Stimulated activated CD8-positive, alpha-beta memory T cell treated with anti-CD3 and anti-CD28 coated beads, Interleukin-4, amount 100 ng/mL, for 1 hour (primary cell): ENCODE measurements at places on chromosomes 6 and 20.

- DNase-seq = no peak
Observed at GRCh38 chr6:8934318-8934717, 499.0 kb upstream of the SLC35B3 start.

GRCh38 chr6:33667072-33667471, 44.4 kb downstream of the UQCC2 start:
- no peak for DNase-seq

- DNase-seq = no peak
Observed at GRCh38 chr6:29809249-29809648, 18.4 kb upstream of the HLA-G start.

GRCh38 chr20:5393218-5393870, 76.6 kb upstream of the PROKR2 start:
- DNase-seq = no peak

DNA sequence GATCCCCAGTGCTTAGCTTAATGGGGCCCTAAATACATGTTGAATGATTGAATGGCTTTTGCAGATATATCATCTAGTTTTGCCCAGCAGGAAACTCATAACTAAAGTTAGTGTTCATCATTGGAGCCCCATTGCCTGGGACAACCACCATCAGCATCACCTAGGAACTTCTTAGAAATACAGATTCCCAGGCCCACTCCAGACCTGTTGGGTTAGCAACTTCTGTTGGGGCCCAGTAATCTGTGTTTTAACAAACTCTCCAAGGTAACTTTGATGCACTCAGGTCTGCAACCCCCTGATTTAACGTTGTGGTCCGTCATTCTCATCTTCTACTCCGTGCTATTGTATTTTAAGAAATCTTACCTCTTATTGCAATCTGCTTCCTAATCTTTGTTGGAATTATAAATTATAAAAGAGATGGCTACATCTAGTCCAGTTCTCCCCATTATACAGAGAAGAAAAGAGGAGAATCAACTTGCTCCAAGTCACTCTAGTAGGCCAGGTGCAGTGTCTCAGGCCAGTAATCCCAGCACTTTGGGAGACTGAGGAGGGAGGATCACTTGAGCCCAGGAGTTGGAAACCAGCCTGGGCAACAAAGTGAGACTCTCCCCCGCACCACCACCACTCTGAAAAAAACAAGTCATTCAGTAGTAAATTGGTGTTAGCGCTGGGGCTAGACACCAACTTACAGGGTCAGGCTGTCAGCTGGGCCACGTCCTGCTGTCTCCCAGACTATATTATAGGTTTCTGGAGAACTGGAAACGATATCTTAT, 13.7 kb downstream of the FOXP4 start:
- DNase-seq = no peak

DNA sequence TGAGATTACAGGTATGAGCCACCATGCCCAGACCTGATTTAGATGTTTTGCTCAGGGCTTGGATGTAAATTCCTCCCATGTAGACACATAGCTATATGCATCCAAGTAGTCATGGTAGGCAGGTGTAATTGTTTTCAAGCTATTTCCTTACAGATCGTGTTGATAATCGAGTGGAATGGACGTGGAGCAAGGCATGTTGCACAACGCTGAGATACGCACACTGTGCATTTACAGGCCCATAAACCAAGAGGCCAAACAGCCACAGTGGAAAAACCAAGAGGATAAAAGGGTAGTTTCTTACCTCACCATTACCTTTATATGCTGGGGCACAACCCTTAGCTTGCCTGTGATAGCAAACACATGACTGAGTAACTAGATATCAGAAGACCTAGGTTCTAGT, 51.0 kb upstream of the ADGRF1 start:
- DNase-seq = no peak

GRCh38 chr6:3939964-3940363, 90.8 kb downstream of the FAM50B start:
- DNase-seq = no peak

DNA sequence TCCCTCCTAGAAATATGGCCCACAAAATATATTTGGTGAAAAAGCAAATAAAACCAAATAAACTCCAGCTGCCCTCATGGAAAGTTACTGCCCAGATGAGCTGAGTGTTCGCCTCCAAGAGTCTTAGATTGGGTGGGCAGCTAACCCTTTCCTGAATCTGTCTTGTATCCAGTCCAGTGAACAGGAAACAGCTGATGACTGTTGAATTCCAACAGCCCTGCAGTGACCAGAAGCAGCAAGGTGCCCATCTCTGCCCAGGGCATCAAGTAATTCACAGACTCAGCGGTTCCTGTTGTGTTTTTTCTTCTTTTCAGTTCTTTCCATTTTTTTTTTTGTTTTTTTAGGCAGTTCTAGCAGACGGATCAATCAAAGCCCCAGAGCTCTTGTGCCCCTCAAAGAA, 199.2 kb downstream of the UBE3D start:
- DNase-seq = no peak

DNA sequence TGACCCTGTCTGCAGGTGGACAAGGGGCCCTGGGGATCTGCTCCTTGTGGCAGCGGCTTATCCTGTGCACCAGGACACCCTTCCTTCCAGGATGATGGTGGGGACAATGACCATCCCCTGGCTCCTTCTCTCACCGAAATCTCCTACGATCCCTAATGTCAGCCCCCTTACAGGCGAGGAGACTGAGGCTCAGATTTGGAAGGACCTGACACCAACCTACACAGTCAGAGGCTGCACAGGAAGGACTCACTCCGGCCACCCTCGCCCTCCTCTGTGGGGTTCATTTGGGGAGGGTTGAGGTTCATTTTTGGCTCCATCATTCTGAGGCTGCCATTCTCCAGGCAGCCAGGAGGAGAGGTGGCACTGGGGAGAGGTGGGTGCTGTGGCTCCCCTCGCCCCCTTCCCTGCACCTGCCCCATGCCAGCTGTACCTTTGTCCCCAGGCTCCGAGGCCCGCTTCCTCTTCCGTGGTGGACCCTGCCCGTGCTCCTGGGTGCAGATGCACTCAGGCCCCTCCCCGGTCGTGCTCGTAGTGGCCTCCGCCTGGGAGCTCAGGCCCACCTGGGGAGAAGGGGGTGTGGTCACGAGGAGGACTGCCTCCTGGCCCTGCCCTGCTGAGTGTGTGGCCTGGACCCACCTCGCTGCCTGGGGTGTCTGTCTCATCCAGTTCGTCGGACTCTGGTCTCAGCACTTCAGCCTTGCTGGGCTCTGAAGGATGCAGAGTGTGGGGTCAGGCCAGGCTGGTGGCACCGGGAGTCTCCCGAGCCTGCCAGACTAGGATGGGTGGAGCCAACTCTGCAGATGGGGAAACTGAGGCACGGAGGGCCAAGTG, 5.3 kb upstream of the CABLES2 start:
- DNase-seq = no peak

DNA sequence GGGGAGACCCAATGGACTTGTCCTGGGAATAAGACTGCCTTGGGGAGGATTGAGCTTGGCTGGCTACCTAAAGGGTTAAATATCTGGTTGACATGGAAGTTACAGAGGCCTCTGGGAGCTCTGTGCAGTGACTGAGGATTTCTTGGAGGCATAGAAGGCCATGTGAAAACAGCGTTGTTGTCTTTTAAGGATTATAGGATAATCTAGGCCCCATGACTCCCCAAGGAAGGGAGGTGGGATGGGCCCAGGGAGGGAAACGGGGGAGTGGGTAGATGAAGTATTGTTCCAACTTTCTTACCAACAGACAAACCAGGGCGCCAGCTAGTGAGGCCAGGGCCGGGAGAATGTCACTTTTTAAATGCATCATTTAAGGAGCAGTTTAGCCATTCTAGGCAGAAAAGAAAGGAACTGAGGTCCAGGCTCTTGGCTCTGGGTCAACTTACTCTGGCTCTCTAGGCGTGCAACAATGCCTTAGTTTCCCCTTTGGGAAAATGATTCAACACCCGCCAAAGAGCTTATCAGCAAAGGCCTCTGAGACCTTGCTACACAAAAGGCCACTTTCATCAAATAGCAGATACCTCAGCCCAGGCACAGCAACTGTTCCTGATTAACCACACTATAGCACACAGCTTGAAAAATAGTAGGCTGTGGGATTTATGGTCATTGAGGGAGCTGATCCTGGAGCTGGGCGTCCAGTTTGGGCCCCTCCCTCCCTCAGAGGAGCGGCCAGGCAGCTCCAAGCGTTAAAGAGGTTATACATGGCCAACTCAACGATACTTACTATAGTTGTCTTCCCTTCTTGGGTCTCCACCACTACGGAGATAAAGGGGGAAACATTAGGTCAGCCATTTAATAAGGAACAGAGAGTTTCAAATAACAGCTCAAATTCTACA, 7.0 kb downstream of the MRPS18A start:
- no peak for DNase-seq

DNA sequence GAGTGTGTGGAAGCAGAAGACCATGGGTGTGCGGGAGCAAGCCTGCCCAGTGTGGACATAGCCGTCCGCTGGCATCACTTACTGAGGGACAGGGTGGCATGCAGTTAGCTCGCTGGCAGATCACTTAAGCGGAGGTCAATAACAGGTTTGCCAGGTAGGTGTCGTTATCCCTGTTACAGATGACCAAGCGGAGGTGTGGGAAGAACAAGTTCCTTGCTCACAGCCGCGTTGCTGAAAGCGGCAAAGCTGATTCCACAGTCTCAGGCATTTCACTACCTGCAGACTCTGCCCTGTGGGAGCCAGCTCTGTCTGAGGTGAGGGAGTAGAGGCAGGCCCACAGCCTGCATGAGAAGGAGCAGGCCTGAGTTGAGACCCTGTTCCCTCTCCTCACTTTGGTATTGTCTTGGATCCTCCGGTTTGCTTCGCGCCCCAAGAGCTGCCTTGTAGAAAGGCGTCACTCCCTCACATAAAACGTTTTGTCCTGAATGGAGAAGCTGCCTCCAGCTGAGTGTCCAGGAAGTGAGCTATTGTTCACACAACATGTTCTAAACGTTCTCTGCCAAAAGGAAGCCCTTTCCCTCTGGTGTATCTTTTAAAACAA, 96.9 kb downstream of the TCP11 start:
- DNase-seq = no peak

DNA sequence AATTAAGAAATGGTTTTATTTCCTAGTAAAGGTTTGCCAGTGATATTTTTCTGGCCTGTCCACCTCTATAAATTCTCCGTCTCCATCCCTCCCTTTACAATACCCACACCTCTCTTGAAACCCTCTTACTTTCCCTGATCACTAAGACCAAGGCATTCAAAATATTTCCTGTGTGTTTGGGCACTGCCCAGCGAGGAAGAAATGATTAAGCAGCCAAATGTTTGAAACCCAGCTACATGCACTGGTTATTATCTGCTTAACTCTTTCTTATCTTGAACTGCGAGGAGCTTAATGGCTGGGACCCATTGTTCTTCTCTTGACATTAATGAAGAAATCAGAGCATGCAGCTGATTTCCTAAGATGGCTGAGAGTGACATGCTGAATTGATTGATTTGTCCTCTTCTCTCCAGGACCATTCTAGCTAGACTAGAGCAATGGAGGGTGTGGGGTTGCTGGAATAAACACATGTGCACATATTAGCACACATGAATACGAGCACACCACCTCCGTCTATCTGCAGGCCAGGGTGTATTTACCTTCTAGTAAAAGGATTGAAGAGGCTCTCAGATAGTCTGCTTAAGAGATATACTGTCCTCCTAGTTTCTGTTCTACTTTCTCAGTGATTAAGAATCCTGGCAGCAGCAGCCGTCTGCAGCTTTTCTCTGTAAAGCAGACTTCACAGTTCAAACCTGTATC, 46.1 kb upstream of the PRDM1 start:
- no peak for DNase-seq

DNA sequence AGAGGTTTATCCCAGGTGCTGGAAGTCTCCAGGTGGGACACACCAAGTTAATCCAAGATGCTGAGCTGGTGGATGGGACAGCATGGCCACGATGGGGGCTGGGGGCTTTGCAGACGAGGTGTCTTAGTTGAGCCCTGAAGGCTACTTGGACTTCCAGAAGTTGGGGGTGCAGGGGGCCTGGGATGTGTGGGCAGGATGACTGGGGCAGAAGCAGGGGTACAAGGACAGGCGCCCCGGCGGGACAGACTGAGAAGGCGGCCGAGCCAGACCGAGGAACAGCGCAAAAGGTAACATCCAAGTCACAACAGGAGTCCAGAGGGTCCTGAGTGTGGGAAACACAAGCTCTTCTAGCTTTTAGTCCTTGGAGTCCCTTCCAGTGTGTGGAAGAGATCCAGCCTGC, 23.8 kb downstream of the RAMACL start:
- DNase-seq = no peak

DNA sequence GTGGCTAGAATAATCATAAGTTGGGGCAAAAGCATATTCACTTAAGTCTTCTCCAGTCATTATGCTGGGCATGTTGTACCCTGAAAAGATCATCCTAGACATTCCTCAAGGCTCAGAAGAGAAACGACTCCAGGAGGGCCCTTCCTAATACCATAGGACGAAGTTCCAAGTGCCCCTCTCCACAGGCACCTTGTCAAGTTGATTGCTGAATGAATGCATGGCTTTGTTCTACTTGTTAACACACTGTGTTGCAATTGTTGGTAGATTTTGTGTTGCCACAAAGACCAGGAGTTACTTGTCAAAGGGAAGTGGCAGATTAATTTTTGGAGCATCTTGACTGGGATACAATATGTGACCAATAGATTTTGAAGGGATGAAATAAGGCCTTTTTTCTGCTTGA, 194.3 kb upstream of the SMLR1 start:
- no peak for DNase-seq

DNA sequence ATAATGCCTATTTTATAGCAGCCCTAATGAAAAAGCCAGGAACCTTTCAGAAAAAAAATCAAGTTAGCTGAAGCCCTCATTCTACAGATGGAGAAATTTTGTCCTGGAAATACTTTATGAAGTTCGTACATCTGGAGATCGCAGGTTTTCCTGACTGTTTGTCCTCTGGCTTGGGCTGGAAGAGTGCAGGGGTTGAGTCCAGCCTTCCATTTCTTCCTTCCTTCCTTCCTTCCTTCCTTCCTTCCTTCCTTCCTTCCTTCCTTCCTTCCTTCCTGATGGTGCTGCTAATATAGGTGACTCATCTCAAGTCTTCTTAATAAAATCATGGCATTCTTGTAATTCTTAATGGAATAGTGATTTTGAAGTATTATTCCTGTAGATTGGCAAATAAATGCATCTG, 227.4 kb downstream of the CLVS2 start:
- DNase-seq = no peak

DNA sequence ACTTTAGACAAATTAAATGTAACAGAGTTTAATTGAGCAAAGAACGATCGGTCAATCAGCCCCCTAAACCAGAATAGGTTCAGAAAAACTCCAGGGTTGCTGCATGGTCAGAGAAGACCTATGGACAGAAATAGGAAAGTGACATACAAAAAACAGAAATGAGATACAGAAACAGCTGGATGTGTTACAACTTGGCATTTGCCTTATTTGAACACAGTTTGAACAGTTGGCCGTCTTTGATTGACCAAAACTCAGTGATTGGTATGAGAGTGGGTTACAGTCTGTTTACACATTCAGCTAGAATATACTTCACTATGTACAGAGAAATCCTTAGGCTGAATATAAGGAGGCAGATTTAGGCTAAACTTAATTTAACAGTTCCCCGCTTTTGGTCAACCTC, 19.9 kb downstream of the SRSF6 start:
- no peak for DNase-seq

GRCh38 chr6:11609324-11610071, 71.9 kb downstream of the TMEM170B start:
- DNase-seq = no peak

- no peak for DNase-seq
Observed at GRCh38 chr6:98382246-98382645, 452.1 kb upstream of the POU3F2 start.
